ENCODE measurements at places on chromosomes 11 and 22.
A peak's percentile ranks its signal among the peaks of the same experiment; 100 is the strongest.

GRCh38 chr11:72523991-72524390 lies 89.7 kb upstream of the CLPB start:
- DNase-seq = no peak

- no peak for DNase-seq
Observed at GRCh38 chr22:20884454-20884853, 25.6 kb downstream of the SNAP29 start.

DNA sequence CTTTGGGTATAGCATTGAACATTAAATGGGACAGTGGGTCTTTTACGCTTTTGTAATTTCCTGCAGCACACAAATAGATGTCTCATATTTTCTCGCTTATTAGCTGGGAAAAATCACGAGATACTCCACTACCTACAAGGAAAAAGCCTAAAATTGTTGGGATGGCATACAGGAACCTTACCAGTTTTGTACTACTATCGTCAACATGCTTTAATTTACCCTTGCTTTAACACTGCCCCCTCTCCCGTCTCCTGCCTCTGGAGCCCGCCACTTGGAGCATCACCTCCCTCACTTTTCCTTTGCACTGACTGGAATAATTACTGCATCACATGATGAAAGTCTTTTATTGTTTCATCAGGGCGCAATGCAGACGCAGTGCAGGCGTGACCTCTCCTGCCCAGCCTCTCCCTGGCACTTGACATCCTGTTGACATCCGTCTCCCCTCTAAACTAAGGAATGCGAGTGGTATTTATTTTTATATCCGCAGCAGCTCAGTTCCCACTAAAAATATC lies 1.0 kb upstream of the FNBP4 start:
- DNase-seq = peak; percentile 91

- no peak for DNase-seq
Observed at GRCh38 chr11:22349491-22349890, 11.3 kb downstream of the SLC17A6 start.

- peak; percentile 98 for DNase-seq
Observed at GRCh38 chr11:68012843-68013610, 2.9 kb downstream of the ALDH3B1 start.

DNA sequence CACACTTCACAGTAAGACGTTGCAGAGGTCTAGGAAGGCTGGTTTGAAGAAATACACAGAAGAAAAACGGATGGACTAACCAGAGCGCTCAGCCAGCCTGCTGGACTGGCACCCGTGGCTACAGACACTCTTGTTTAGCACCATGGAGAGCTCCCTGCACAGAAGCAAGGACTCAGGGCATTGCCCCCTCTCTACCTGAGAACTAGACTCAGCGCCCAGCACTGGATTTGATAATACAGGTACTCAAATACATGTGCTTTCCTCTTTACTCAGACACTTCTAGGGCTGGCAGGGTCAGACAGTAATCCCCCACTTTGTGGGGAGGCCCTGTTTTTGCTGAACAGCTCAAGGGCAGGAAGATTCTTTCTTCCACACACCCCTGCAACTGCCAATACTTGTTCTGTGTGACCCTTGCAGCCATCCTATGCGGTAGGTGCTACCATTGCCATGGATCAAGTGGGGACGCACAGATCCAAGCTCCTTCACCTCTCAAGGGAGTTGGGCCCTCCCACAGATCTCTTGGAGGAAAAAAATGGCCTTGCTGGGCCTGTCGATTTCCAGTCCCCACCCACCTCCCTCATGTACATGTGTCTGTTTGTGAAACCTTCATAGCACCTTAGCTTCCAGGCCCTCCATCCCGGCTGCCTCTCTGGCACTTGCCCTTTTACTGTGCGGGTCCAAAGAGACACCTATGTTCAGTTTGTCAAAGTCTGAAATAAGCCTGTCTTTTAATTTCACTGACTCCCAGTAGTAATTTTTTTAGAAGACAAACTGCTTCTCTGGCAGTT lies 5.1 kb upstream of the P2RX6 start:
- peak; percentile 53 for DNase-seq

DNA sequence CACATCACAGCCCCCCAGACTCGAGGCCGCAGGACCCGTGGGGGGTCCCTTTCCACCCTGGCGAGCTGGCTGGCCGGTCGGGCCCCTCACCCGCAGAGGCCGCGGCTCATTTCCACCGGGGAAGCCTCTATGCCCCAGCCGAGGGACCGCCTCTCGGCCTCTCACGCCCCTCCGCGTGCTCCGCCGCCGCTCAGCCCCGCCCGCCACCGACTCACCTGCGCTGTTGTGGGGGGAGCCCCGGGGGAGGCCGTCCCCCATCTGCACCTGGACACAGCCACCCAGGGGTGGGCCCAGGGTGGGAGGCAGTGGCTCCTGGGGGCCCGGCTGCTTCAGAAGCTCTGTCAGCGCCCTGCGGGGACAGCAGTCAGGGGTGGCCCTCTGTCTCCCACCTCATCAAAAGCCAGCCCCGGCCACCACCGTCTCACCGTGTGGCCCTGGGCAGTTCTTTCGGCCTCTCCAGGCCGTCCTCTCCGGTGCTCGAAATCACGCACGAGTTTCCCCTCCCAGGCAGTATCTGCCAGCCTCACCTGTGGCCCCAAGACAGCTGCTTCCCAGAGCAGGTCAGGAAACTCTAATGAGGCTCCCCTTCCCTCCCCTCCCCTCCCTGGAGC lies 3.8 kb downstream of the SHISA8 start:
- no peak for DNase-seq

DNA sequence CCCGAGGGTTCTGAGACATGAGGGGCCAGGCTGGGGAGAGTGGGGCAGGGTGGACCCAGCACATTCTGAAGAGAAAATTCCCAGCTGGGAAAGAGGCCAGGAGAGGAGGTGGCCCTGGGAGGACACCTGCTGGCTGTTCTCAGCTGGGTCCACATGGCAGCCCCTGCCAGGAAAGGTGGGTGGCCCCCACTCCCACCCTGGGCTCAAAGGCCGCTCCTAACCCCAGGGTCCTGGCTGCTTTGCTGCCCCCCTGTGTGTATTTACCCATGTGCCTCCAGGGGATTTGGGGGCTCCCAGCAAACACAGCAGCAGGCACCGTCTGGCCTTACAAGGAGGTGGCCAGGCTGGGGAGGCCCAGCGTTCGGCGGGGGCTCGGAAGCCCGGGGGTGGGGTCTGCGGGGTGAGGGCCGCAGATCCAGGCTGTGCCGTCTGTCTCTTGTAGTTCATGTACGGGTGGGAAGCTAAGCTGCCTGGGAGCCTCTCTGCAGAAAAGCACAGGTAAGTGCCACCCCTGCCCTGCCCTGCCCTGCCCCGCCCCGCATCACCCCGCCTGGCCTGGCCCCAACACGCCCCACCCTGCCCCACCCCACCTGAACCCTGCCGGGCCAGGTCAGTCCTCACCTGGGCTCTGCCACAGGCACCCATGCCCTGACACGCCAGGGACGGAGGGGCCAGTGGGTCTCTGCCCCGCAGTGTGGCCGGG lies 10.6 kb downstream of the MUC5B start:
- DNase-seq = no peak

Measured in cardiac fibroblast (primary cell).